Right kidney (tissue), 9 donors: ENCODE measurements at places on chromosomes 1 and 21.

- DNase-seq, result no peak
These were observed 36.3 kb upstream of the SLC6A9 start for GRCh38 chr1:44067266-44068250.

GRCh38 chr1:196306421-196306820 lies 301.8 kb downstream of the KCNT2 start:
- DNase-seq, result no peak

DNA sequence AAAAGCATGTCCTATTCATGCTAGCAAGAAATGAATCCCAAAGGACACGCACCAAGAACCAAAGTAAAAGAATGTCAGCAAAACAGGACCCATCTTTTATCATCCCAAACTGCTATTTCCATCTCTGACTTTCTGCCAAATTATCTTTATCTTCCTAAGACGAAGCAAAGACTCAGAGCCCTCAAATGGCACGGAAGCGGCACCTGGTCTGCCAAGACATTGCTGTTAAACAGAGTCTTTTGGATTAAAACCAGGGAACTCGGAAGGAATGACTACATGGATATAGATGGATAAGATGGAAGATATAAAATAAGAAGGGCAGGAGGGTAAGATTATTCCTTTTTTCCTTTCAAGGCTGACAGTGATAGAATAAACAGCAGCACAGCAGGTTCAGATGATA lies 60.8 kb upstream of the LBR start:
- DNase-seq, result no peak

DNA sequence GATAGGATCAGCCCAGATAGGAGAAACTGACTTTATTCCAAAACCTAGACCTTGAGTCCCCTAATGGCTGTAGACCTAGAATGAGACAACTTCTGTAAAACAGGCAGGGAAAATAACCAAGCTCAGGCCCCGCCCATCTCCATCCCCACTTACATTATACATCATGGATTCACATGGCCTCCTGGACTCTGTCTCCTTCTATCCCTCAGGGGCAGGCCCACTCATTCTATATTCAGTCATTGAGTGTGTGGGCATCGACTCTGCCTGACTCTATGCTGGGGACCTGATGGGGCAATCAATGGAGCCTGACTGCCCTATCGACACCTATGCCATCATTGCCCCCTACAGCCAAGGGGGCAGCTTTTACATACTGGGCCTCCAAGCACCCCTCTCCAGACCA lies 6.4 kb downstream of the AVPR1B start:
- no peak for DNase-seq

DNA sequence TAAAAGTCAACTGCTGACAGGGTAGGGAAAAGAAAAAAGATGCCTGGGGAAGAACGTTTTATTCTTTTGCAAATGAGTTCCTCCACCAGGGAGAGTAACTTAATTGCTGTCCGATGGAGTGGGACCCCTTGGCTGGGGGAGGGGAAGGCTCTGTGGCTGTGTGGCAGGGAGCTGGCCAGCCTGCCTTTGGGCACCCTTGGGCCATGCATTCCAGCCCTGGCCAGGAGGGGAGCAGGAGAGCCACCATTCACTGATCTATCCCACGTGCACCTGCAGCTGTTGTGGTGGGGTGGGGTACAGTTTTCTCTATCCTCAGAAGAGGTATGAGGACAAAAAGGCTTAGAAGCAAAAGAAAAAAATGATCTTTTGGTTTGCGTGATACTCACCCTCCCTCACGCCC lies 116.9 kb downstream of the KCNK1 start:
- DNase-seq, result no peak

DNA sequence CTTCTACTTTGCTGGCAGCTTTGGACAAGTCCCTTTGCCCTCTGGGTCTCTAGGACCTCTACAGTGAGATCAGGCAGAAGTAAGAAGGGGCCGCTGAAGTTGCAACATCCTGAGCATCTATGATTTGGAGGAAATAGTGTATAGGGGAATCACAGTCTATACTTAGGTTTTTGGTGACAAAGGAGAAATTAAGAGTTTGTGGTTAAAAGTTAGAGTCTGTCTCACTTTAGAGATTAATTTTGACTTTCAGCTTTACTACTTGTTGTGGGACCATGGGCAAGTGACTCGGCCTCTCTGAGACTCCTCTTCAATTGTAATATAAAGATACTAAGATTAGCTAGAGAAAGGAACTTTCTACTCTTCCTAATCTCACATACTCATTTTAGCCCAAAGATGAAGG lies 33.1 kb upstream of the LMX1A start:
- DNase-seq, result no peak

DNA sequence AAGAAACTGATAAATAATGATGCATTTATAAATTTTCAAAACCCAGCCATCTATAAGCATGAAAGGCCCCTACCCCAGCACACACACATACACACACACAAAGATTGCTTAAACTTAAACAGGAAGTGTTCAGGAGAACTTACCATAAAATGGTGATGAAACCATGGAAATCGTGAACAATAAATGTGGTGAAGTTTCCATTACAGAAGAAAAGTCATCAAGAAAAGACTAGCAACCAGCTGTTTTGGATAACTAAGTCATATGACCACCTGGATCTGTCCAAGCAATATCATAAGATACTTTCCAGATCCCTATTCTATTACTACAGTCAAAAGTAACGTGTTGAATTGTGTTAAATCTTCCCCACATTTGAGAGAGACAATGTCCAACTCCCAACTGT lies 24.1 kb downstream of the RGS5 start:
- no peak for DNase-seq

DNA sequence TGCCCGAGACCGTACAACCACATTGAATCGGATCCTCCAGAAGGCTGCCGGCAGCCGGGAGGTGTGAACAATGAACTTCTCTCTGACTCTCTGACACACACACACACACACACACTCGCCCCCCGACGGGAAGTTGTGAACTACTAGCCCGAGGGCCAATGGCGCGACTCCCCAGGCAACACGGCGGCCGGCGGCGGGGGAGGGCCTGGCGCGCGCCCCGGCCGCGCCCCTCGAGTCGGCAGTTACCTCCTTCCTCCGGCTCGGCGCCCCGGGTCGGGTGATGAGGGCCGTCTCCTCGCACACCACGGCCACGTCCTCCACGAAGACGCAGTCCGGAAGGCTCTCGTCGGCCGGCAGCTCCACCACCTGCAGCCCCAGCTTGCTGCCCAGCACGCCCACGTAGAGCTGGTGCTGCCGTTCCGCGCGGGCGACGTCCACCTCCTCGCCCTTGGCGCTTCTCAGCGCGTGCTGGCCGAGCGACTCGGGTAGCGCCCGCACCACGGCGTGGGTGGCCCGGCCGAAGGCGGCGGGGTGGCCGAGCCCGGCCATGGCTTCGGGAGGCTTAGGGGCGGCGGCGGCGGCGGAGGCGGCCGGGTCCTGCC lies 361 bp downstream of the DDAH1 start:
- peak; percentile 91 for DNase-seq

DNA sequence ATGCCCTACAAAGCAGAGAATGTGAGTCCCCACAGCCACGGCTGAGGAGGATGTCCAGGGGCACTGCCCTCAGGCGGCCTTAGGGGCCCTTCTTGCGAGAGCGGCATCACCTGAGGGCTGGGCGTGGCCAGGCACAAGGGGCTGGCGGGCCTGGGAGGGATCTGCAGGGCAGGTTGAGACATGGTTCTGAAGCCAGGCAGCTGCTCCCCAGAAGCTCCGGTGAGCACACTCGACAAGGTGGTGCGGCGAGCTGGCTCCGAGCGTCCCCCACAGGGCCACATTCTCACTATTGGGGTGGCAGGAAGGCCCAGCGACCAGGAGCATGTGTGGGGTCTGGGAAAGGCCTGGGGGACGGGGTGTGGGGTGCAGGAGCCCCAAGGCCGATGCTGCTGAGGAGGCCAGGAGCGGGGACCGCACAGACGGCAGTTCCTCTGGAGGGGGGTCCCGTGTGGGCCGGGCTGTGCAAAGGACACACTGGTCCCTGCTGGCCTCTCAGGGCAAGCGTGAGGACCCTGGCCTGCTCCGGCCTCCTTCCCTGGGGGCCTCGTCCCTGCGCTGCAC lies 47.2 kb downstream of the MORN1 start:
- no peak for DNase-seq

DNA sequence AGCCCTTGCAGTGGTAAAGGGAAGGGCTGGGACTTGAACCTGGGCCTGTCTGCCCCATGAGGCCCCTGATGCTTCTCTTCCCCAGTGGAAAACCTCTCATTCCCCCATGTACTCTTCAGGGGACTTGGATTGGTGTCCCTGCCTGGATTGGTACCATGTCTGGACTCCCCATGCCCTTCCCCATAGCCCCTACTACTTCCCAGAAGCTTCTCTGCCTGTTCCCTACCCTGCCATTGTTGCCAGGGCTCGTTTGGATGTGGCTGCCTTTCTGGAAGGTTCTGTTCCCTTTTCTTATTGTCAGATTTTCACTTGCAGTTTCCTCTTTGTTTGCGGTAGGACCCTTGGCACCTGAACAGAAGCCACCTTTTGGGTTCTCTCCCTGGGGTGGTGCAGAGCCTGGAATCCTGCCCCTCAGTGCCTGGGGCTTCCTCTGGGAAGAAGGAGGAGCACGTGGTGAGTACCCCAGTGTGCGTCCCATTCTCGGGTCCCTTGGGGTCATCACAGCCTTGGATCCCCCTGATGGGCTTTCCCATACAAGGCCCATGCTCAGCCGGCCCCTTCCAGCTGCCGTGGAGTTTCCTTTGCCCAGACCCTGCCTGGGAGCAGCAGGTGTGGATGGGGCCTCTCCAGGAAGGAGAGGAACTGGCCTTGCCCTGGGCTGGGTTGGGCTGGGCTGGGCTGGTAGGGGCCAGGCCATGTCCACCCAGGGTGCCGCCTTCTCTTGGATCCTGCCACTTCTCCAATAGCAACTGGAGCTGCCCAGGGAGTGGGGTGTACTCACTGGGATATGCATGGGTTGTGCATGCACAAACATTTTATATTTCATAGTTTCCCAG lies 281.1 kb downstream of the PTPRU start:
- no peak for DNase-seq

DNA sequence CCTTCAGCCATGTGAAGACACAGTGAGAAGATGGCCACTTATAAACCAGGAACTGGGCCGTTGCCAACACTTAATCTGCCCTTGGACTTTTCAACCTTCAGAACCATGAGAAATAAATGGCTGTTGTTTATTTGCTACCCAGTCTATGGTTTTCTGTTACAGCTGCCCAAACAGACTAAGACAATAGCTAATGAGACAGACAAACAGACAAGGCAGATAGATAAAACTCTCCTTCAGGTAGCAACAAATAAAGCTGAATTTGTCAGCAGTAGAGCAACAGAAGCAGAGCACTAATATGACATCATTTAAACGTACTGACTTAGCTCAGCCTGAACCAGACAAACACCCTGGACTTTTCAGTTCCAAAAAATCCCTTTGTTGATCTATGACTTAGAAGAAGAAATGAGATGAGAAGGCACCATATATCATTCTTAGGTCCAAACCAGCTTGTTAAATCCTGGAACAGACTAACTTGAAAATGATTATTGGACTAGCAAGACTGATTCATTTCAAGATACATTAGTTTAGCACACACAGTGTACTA lies 27.0 kb downstream of the ZZZ3 start:
- no peak for DNase-seq

- no peak for DNase-seq
These were observed 28.8 kb downstream of the TAF5L start for GRCh38 chr1:229596925-229597699.

- no peak for DNase-seq
These were observed 5.1 kb downstream of the PODN start for GRCh38 chr1:53066891-53067738.

DNA sequence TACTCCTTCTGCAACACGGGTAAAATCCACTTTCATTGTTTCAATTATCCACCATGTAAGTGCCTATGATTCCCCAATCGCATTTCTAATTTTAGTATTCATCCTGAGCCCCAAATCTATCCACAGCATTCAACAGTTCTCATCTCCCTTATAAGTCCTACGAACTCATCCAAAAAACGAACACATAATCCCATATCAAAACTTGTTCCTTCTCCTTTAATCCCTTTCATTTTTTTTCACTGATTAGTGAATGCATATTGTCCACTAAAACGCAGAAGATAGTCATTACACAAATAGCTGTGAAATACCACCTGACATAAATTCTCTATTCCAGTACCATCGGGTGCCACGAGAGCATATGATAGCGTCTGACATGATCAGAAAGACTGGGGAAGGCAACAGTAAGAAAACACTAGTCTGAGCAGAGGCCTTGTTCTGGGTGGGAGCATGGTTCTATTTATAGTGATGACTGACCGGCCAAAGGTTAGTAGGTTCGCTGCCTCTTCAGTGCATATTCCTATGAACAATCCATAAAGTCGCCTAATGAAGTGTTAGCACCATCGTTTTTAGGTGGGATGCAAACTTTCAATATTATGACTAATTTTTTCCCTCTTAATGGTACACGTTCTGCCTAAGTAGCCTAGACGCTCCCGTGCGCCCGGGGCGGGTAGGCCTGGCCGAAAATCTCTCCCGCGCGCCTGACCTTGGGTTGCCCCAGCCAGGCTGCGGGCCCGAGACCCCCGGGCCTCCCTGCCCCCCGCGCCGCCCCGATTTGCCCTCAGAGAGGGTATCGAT lies 648 bp downstream of the ATP5PF start:
- DNase-seq, result no peak

DNA sequence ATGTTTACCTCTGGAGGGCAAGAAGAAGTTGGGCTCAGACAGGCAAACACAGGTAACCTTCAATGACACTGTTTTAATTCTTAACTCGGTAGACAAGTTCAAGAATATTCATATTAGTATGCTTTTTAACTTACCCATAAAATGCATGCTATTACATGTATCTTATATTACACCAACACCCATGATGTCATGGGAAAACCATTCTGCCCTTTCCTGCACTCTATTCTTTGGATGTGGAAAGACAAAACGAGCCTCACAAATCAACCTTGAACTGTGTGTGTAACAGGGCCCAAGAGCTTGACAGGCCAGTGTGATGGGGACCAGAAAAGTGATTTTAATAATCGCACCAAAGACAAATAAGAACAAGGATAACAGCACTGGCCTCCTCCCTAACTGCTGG lies 22.6 kb upstream of the RAP1GAP start:
- no peak for DNase-seq

DNA sequence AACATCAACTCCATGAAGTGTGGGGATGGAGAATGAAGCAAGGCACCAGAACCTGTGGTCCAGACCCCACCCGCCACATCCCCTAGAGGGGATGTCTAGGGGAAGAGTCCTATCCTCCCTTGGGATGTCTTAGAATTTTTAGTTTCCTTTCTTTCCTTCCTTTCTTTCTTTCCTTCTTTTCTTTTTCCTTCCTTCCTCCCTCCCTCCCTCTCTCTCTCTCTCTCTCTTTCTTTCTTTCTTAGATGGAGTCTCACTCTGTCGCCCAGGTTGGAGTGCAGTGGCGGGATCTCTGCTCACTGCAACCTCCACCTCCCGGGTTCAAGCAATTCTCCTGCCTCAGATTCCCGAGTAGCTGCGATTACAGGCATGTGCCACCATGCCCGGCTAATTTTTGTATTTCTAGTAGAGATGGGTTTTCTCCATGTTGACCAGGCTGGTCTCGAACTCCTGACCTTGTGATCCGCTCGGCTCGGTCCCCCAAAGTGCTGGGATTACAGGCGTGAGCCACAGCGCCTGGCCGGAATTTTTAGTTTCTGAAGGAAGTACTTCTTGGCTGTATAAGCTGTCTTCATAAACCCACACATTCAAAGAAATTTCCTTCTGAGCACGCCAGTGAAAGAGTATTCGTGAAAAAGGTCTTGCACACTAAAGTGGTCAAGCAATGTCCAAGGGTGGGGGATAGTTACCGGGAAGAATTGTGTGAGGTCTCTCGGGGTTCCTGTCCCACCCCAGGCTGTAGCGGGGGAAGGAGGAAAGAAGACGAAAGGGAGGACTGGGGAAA lies 20.8 kb upstream of the LEFTY2 start:
- DNase-seq, result no peak
